ENCODE measurements at places on chromosomes 7 and 10.

DNA sequence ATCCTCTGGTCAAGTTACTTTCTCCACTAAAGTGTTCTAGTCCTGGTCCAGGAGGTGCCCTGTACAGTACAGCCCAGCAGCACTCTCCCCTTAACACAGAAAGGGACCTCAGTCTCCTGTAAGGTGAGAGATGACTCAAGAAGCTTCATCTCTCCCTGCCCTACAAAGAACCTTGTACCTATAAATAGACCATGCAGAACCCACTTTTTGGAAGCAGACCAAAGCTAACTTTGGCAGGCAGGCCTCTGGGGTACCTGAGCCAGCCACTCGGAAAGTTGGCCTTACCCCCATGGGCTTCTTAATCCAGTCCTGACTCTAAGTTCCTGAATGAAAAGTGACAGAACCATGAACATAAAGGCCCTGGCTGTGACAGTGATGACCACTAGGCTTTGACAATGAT lies 454.8 kb downstream of the KCNMA1 start:
- no peak for DNase-seq

- no peak for DNase-seq
Measured at GRCh38 chr10:89206402-89207180, 526 bp downstream of the CH25H start.

DNA sequence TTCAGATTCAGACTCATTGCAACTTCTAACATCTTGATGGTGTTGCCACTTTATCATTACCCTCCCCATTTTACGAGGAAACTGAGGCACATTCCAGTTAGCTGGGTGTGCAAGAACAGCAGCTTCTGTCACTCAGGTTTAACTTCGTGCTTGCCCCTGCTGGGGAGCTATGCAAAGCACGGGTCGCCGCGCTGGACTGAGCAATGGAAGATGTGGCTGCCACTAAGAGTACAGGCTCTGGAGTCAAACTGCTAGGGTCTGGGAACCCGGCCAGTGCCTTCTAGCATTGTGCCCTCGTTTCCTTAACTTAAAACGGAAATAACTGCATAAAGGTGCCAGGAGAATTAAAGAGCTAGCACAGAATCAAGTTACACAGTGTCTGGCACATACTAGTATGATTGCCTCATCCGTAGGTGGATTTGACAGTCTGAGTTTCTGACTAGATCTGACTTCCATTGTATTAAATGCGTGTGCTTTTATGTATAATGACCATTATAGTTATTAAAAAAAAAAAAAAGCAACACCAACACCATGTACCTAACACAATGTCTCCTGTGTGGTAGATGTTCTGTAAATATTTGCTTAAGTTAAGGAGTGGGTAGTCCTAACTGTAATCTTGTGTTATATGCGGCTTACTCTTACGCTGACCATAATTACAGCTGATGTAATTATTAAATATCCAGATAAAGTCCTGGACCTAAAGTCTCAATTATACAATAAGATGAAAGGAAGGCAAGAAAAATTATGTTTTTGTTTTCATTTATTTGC lies 842 bp downstream of the ZNF22 start:
- no peak for DNase-seq

DNA sequence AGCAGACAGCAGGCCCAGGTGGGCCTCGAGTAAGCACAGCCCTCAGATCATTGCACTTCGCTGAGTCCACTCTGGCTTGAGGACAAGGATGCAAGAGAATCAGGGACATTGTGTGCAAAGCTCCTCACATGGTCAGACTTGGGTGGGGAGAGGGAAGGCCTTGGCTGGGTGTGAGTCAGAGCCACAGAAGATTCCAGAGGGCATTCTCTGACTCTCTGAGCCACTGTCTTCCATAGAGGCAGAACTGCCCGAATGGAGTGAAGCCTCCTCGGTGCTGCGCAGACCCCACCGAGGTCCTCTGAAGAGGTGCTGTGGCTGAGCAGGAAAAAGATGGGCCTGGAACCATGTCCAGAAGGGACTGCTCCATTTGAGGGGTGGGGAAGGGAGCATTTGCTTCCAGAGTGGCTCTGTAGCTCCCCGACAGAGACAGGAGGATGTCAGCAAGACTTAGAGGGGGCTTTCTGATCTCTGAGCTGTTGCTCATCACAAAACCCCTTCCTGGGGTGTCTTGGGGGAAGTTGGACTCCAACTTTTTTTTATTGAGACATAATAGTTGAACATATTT lies 120.8 kb downstream of the PTPN20 start:
- DNase-seq = no peak

DNA sequence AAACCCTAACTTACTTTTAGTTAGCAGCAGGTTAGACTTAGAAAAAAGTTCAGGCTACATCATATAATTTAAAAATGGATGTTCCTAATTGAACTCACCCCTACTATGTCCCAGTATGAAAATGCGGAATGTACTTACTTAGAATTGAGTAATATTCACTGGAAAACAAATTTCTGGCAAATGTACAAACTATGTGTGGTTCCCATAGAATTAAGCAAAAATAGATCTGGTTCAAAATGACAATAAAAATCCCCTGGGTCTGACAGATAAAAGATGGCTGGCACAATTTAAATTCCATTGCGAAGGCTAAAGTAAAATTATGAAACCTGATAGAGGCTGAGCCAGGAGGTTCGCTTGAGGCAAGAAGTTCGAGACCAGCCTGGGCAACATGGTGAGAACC lies 42.4 kb upstream of the PRKAR2B start:
- no peak for DNase-seq

DNA sequence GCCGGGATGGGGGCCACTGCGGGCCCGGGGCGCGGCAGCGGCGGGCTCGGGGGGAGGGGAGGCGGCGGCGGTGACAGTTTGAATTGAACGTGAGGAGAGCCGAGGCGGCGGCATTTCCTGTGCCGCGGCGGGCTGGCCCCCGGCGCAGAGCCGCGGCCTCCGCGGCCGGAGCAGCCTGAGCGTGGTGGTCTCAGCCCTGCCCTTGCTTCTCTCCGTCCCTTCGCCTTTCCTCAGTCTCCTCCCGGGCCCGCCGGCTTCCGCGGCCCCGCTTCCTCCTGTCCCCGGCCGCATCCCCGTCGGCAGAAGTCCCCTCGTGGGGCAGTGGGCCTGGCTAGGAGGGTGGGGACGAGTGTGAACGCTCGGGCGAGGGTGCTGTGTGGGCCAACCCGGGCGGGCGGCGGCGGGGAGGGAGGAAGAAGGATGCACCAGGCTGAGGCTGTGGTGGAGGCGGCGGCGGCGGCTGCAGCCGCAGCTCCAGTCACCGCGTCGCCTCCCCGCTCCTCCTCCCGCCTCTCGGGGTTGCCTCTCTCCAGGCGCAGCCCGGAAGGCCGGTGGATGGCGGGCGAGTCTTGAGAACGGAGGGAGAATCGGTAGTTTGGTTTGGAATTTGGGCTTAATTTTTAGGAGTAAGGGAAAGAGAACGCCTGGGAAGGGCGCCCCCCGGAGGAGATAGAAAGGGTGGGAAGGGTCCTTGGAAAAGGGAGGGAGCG lies 690 bp downstream of the SEPTIN7 start:
- peak; percentile 74 for DNase-seq

- DNase-seq = no peak
Measured at GRCh38 chr10:62710182-62710581, 94.3 kb upstream of the ADO start.

- no peak for DNase-seq
Measured at GRCh38 chr7:82723411-82723810, 279.8 kb upstream of the CACNA2D1 start.

- DNase-seq = no peak
Measured at GRCh38 chr7:74324531-74325209, 35.5 kb downstream of the CLIP2 start.

DNA sequence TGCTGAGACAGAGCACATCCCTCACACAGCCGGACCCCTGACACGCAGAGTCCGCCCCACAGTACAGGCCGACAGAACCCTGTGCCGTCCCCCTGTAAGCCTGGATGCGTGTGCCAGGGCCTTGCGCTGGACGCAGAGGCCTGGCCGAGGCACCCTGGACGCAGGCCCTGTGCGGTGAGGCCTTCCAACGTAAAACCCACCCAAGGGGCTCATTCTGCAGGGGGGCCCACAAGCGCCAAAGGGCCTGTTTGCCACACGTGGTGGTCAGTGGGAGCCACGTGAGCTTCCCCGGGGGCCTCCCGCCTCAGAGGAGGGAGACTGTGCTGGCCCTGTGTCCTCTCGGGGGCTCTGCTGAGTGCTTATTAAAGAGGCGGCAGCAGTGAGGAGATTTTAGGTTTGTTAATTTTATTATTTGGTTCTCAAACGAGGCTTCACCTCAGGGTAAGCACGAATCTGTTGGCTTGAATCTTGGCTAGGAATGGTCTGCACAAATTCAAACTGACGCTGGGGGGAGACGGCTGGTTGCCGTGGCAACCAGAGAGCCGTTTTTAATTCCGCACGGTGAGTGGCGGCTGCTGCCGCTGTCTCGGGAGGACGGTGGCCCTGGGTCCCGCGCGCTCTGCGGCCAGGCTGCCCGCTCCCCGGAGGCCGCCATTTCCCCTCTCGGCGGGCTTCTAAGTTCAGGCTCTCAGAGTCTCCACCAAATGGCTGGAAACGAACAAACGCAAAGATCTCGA lies 4.9 kb upstream of the ADGRA1 start:
- no peak for DNase-seq

GRCh38 chr7:38206071-38206470 lies 28.0 kb downstream of the STARD3NL start:
- no peak for DNase-seq

GRCh38 chr10:128130051-128130450 lies 3.8 kb upstream of the MKI67 start:
- DNase-seq = no peak

DNA sequence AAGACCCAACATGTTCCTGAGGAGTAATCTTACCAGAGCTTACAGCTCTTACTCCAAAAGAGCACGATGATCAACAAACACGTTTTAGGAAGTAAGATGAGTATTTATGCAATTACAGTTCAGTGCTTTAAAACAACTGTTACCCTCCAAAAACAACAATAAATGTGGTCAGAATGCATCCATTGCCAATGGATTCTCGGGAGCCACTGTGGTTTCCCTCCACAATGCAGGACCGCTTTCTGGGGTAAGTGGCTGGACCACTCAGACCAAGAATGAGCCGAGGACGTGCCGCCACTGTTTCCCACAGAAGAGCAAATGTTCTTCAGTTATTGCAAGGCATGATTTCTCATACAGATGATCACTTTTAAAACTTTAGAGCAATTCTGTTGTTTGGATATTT lies 232.3 kb upstream of the MKLN1 start:
- no peak for DNase-seq

- DNase-seq = no peak
Measured at GRCh38 chr7:154875297-154875696, 127.6 kb downstream of the PAXIP1 start.

- DNase-seq = no peak
Measured at GRCh38 chr7:54339073-54339472, 203.1 kb upstream of the VSTM2A start.

- DNase-seq = peak; percentile 30
Measured at GRCh38 chr10:14173706-14174594, 156.8 kb downstream of the FRMD4A start.

DNA sequence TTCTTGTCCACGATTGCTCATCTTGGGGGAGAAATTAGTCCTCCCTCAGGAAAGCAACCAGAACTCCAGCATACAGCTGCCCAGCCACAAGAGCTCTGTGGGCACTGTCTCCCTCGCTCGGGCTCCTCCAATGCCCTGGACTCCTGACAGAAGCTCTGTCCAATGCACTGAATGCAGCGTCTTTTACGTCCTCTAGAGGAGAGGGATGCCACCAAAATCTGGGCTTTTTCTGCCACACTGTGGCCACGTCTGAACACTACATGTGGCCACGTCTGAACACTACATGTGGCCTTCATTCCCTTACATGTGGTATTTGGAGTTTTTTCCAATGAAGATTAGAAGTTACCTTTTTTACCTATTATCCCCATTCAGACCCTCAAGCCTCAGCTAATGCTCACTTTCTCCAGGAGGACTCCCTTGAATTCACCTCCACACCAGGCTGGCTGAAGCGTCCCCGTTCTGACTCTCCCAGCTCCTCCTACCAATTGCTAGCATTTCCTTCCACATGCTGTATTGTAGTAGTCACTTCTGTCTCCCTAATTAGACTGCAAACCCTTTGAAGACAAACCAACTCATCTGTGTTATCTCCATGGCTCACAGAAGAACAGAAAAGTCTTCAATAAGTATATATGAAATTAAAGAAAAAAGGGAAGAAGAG lies 134.3 kb upstream of the PDE1C start:
- peak; percentile 56 for DNase-seq

GRCh38 chr7:1200045-1200444 lies 32.6 kb upstream of the UNCX start:
- peak; percentile 97 for DNase-seq

DNA sequence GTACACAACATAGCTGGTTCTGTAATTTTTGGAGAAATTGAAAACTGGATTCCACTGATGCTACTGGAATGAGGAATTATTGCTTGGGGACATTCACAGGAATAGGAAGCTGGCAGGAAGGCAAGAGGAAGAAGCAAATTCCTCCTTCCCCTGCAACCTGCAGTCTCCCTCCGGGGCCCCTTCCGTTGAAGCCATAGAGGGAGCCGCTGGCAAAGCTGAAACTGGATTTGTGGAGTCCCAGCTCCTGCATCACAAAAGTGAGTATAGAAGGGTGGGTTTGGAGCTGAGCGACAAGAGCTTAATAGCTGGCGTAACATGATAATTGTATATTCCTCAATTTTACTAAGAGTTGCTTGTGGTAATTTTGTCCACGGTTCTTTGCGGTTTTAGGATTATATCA lies 190.8 kb downstream of the ADRA2A start:
- DNase-seq = no peak

GRCh38 chr10:63836666-63837442 lies 315.7 kb downstream of the REEP3 start:
- DNase-seq = no peak

- no peak for DNase-seq
Measured at GRCh38 chr10:97590082-97590747, 694 bp downstream of the C10orf62 start.

DNA sequence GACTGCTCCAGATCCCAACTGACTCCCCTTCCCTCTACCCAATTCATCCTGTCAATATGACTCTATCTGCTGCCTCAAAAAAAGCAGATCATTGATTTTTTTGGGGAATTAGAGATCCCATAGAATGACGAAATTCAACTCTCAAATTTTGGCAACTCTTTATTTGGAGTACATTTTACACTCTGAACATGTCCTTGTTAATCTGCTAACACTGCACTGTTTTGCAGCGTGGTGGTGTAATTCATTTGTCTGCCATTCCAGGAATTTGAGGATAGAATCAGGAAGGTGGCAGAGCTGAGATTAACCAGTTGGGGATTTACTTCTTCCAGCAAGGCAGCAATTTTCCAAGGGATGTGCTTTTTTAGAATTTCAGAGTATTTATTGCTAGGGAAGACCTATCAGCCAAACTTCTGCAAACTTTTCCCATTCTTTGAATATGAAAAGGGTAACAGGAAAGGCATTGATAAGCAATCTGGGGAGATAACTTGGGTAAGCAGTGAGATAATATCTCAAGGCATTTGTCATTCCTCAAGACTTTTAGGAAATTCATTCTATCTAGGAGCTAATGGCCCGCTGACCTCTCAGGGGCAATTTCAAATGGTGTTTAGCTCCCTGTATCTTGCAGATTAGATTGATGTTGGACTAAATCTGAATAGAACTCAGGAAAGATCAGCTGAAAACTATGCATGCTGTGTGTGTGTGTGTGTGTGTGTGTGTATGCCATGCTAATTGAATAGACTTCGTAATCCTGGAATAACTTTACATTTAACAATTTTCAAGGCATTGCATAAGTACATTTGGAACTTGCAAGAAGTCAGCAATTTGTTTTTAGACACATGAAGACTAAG lies 9.7 kb downstream of the BAMBI start:
- DNase-seq = no peak
